Fibroblast of lung (primary cell): ENCODE measurements at places on chromosomes 5 and 9. TPM values are rescaled to one million over a fixed set of nuclear protein-coding genes. Genes with fewer than 3 reads are reported as not detected.

DNA sequence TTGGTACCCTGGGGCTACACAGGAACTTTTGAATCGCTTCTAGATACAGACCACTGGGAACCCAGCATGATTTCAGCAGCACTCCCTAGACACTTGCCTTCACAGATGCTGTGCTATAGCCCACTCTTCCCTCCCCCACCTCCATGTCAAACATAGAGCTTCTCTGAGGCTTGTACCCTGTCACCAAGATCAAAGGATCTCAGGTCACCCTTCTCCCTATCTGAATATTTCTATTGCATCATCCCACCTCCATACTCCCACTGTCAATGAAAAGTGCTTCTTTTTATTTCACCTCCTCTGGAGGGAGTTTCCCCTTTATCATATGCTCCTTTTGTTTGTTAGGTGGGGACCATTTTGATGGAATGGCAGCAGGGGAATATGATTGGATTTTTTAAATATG is 29.2 kb upstream of the PHF24 start:
- DNase-seq: no peak
- H3K4me1 ChIP-seq: no peaks in the 10 kb centered on the region
- H3K27me3 ChIP-seq: peaks cover 2% of the 10 kb centered on the region
- H3K27ac ChIP-seq: no peak overlapping the region
- no peaks in the 10 kb centered on the region for H3K36me3 ChIP-seq

GRCh38 chr5:149317281-149318048 is 27.8 kb upstream of the GRPEL2 start:
- peak; percentile 29 for DNase-seq
- H3K4me1 ChIP-seq: peaks cover 10% of the 10 kb centered on the region
- no peaks in the 10 kb centered on the region for H3K27me3 ChIP-seq
- no peak overlapping the region for H3K27ac ChIP-seq

GRCh38 chr5:348726-349125 is 27.2 kb downstream of the AHRR start:
- no peak overlapping the region for H3K27ac ChIP-seq
- no peaks in the 10 kb centered on the region for H3K27me3 ChIP-seq
- H3K4me3 ChIP-seq: no peak overlapping the region
- peaks cover 6% of the 10 kb centered on the region for H3K36me3 ChIP-seq
- no peaks in the 10 kb centered on the region for H3K4me1 ChIP-seq

- no peaks in the 10 kb centered on the region for H3K36me3 ChIP-seq
- no peaks in the 10 kb centered on the region for H3K4me1 ChIP-seq
- no peak overlapping the region for H3K4me3 ChIP-seq
- no peaks in the 10 kb centered on the region for H3K27me3 ChIP-seq
- H3K27ac ChIP-seq: peak overlapping the region; percentile 44
Measured at GRCh38 chr5:96714951-96715451, 52.8 kb downstream of the CAST start.

DNA sequence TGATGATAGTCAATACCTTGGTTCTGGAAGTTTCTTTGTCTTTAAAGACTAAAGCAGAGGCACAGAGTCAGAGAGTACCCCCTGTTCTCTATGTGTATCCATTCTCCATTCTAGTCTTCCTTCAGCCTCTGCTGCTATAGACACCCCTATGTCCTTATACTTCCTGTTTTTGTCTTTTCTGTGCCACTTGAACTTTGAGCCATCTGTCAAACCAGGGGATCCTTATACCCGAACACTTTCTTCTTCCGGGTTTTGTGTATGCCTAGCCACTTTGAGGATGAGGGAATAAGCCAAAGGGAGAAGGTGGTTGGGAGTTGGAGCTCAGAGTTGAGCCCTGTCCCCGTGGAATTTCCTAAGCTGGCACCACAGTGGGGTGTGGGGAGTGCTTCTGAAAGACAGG is 61.1 kb upstream of the IL6ST start:
- H3K4me1 ChIP-seq: peaks cover 2% of the 10 kb centered on the region
- H3K27ac ChIP-seq: no peak overlapping the region
- H3K36me3 ChIP-seq: no peaks in the 10 kb centered on the region
- H3K4me3 ChIP-seq: no peak overlapping the region
- no peak for DNase-seq

DNA sequence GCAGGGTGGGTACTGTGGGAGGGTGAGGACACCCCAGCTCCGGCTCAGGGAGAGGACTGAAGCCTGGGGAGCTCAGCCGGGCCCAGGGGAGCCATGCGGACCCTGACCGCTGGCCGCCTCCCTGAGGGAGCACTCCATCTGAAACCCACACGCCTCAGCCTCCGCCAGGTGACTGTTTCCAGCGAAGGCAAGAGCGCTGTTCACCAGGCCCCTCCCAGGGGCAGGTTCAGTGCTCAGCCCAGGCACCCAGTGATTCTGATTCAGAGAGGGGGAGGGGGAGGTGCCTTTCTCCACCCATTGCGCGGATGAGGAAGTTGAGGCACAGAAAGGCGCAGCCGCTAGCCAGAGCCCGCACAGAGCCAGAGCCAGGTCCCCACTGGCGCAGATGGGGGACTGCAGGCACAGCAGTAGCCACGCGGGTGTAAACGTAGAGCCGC is 27.0 kb downstream of the ADGRD2 start:
- no peaks in the 10 kb centered on the region for H3K4me1 ChIP-seq
- peaks cover 29% of the 10 kb centered on the region for H3K27me3 ChIP-seq

- peak; percentile 36 for DNase-seq
- H3K27me3 ChIP-seq: no peaks in the 10 kb centered on the region
- H3K4me3 ChIP-seq: no peak overlapping the region
- H3K27ac ChIP-seq: no peak overlapping the region
- no peaks in the 10 kb centered on the region for H3K36me3 ChIP-seq
Measured at GRCh38 chr5:11898-12297, 80.1 kb upstream of the PLEKHG4B start.

- H3K27ac ChIP-seq: peak overlapping the region; percentile 96
- H3K4me3 ChIP-seq: peak overlapping the region; percentile 85
- H3K27me3 ChIP-seq: no peaks in the 10 kb centered on the region
- DNase-seq: peak; percentile 46
- no peaks in the 10 kb centered on the region for H3K36me3 ChIP-seq
- peaks cover 2% of the 10 kb centered on the region for H3K4me1 ChIP-seq
Measured at GRCh38 chr5:159208514-159209437, 577 bp downstream of the RNF145 start.

- no peak for DNase-seq
- H3K27me3 ChIP-seq: no peaks in the 10 kb centered on the region
- H3K4me1 ChIP-seq: no peaks in the 10 kb centered on the region
Measured at GRCh38 chr9:19809422-19810269, 20.8 kb upstream of the SLC24A2 start.

DNA sequence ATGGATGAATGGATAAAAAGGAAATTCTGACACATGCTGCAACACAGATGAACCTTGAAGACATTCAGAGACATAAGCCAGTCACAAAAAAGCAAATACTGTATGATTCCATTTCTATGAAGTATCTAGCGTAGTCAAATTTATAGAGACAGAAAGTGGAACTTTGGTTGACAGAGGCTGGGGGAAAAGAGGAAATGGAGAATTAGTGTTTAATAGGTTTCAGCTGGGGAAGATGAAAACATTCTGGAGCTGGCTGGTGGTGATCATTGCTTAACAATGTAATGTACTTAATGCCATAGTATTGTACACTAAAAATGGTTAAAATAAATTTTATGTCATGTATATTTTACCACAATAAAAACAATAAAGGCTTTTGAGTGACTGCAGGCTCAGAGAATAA is 24.2 kb downstream of the PPIC start:
- no peak for DNase-seq
- H3K4me1 ChIP-seq: no peaks in the 10 kb centered on the region
- no peak overlapping the region for H3K27ac ChIP-seq

DNA sequence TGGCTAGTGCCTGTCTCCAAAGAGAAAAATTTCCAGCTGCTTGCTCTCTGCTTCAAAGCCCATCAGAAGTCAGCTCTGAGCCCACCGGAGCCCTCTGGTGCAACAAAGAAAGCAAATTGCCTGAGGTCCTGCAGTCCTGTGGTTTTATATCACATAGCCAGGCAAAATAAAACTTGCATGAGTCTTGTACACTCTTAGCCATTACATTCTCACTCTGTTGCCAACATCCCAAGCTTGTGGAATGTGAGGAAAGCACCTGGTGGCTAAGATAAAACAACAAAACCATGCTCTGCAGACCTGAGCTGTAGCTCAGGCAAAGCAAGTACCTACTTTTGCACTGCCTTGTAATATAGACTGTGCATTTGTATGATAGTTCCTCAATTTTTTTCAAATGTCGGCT is 133.7 kb downstream of the GPBP1 start:
- peak; percentile 53 for DNase-seq
- no peak overlapping the region for H3K27ac ChIP-seq
- H3K36me3 ChIP-seq: no peaks in the 10 kb centered on the region
- H3K4me1 ChIP-seq: peaks cover 3% of the 10 kb centered on the region

- peak; percentile 85 for DNase-seq
- H3K27ac ChIP-seq: peak within 1 kb of the TSS; percentile 78
- H3K27me3 ChIP-seq: no peaks in the 10 kb centered on the region
- H3K4me1 ChIP-seq: peaks cover 3% of the 10 kb centered on the region
- no peaks in the 10 kb centered on the region for H3K36me3 ChIP-seq
Measured at GRCh38 chr5:151758430-151759241, at the start of gene ATOX1. TSS of gene ATOX1 (minus strand) at chr5:151758631. CDS start at chr5:151758551, 80 bp downstream.

- H3K27ac ChIP-seq: no peak overlapping the region
- H3K36me3 ChIP-seq: no peaks in the 10 kb centered on the region
- no peaks in the 10 kb centered on the region for H3K27me3 ChIP-seq
- H3K4me3 ChIP-seq: no peak overlapping the region
- DNase-seq: no peak
Measured at GRCh38 chr5:156251076-156251475, 75.9 kb upstream of the SGCD start.

GRCh38 chr5:80399526-80400239 is 8.2 kb upstream of the ZFYVE16 start:
- DNase-seq: peak; percentile 36
- H3K4me3 ChIP-seq: no peak overlapping the region
- H3K27me3 ChIP-seq: no peaks in the 10 kb centered on the region
- H3K4me1 ChIP-seq: no peaks in the 10 kb centered on the region
- H3K27ac ChIP-seq: no peak overlapping the region

- H3K36me3 ChIP-seq: no peaks in the 10 kb centered on the region
- no peak overlapping the region for H3K4me3 ChIP-seq
- no peak overlapping the region for H3K27ac ChIP-seq
- H3K4me1 ChIP-seq: no peaks in the 10 kb centered on the region
- H3K27me3 ChIP-seq: no peaks in the 10 kb centered on the region
Measured at GRCh38 chr5:113336975-113337374, 97.8 kb downstream of the TSSK1B start.

- no peaks in the 10 kb centered on the region for H3K36me3 ChIP-seq
- H3K27me3 ChIP-seq: peaks cover 2% of the 10 kb centered on the region
- peaks cover 2% of the 10 kb centered on the region for H3K4me1 ChIP-seq
- no peak for DNase-seq
- no peak overlapping the region for H3K4me3 ChIP-seq
- H3K27ac ChIP-seq: no peak overlapping the region
Measured at GRCh38 chr5:138659121-138659520, 83.9 kb upstream of the HSPA9 start.

GRCh38 chr5:148014276-148014675 is 49.5 kb upstream of the SPINK5 start:
- H3K4me3 ChIP-seq: no peak overlapping the region
- no peaks in the 10 kb centered on the region for H3K4me1 ChIP-seq
- peak; percentile 58 for DNase-seq
- H3K27me3 ChIP-seq: no peaks in the 10 kb centered on the region

GRCh38 chr5:96004087-96004486 is 42.4 kb upstream of the ELL2 start:
- H3K4me3 ChIP-seq: no peak overlapping the region
- no peaks in the 10 kb centered on the region for H3K27me3 ChIP-seq
- no peak overlapping the region for H3K27ac ChIP-seq
- H3K36me3 ChIP-seq: no peaks in the 10 kb centered on the region
- no peak for DNase-seq

DNA sequence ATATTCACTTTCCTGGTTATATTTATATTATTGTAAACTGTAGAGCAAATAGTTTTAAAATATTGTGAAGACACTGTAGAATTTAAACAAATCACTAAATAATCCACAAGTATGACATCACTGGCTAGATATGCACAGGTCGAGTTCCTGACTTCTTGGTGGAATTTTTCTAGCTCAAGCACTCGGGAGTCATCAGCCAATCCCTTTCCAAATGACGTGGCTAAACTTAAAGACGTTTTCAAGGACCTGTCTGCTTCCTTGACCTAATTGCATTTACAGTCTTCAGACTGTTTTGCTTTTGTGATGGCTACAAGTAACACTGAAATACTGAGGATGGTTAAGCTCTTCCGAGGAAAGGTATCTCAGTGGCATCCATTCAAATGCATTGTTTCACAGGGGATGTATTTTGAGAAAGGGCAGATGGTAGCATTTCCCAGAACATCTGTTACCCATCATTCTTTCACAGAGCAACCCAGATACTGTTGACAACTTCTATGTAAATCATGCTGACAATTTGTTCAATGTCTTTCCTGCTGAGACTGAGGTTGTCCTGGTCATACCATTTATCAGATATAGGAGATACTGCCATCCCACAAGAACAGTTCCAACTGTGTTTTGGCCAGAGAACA is 262.8 kb downstream of the CDH10 start:
- no peak overlapping the region for H3K4me3 ChIP-seq
- no peaks in the 10 kb centered on the region for H3K36me3 ChIP-seq
- no peaks in the 10 kb centered on the region for H3K27me3 ChIP-seq
- no peaks in the 10 kb centered on the region for H3K4me1 ChIP-seq
- no peak overlapping the region for H3K27ac ChIP-seq
- peak; percentile 51 for DNase-seq

GRCh38 chr5:1079961-1080360 is 31.9 kb downstream of the SLC12A7 start:
- no peaks in the 10 kb centered on the region for H3K36me3 ChIP-seq
- no peaks in the 10 kb centered on the region for H3K4me1 ChIP-seq
- DNase-seq: no peak
- no peaks in the 10 kb centered on the region for H3K27me3 ChIP-seq
- no peak overlapping the region for H3K27ac ChIP-seq
- H3K4me3 ChIP-seq: no peak overlapping the region

DNA sequence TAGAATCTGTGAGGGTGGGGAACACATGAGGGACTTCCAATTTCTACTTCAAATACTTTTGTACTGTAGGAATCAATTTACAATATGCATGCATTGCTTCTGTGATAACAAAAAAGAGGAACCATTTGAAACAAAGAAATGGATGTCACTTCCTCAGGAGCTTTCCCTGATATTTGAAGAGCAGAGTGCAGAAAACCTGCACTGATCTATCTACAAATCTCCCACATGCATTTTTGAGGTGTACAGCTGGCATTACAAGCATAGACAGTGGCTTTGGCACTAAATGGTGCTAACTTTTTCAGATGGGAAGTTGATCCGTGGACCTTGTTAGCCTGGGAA is 27.7 kb downstream of the YIPF5 start:
- no peak overlapping the region for H3K4me3 ChIP-seq
- no peaks in the 10 kb centered on the region for H3K36me3 ChIP-seq
- no peak for DNase-seq
- H3K27ac ChIP-seq: no peak overlapping the region

GRCh38 chr5:135332519-135333150 is 66.4 kb downstream of the MACROH2A1 start:
- H3K4me3 ChIP-seq: no peak overlapping the region
- H3K27me3 ChIP-seq: no peaks in the 10 kb centered on the region

Gene KIF4B
- polyA plus RNA-seq: 0.01 and 0.02 TPM in 2 replicates

Gene RFESD
- polyA plus RNA-seq: 2.7 TPM in 2 replicates

Gene FOXD1
- polyA plus RNA-seq: 7.4 and 8.7 TPM in 2 replicates

Gene ABL1
- 44.3 and 46.6 TPM in 2 replicates for polyA plus RNA-seq

Gene APBA1
- polyA plus RNA-seq: 5.0 and 7.3 TPM in 2 replicates

Gene ELAVL2
- polyA plus RNA-seq: 0.02 and 0.03 TPM in 2 replicates

Gene BRINP1
- 0.02 and 0.06 TPM in 2 replicates for polyA plus RNA-seq

Gene IL7R
- polyA plus RNA-seq: 195 and 266 TPM in 2 replicates

Gene GNA14
- 0.25 and 0.52 TPM in 2 replicates for polyA plus RNA-seq

Gene POU5F2
- 0.01 TPM in 2 replicates for polyA plus RNA-seq

Gene NIPAL4
- polyA plus RNA-seq: 0.06 and 0.07 TPM in 2 replicates

Gene SPINK6
- polyA plus RNA-seq: not detected in 2 replicates

Gene ASPN
- polyA plus RNA-seq: 4.1 and 5.5 TPM in 2 replicates

Gene BARHL1
- not detected in 2 replicates for polyA plus RNA-seq

Gene RPL7A
- polyA plus RNA-seq: 2,991 and 3,227 TPM in 2 replicates
